ENCODE measurements at places on chromosomes 2 and 18.

DNA sequence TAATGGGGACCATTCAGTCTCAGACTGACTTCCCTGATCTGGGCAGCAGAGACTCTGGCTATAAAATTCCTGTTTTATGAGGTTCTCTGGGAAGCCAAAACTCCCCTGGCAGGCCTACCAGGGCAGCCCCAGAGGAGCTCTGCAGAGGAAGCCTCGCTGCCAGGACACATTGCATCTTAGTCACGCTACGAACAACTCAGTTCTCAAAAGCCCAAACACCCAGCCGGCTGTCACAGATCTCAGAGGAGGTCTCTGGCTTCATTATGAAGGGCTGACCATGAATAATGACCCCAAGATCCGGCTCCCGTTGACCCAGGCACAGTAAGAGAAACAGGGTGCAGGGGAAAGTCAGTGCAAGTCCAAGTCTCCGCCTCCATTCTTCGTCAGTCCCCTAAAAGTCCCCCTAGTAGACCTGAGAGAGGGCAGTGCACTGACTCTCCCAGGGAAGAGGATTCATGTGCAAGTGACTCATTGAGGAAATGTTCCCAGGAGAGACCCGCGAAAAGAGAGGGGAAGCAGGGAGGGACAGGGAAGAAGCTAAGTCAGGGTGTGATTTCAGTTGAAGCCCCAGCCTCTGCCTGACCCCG, 212.3 kb downstream of the CYP26B1 start:
- no peak for DNase-seq

GRCh38 chr18:421247-422155, 79.0 kb downstream of the COLEC12 start:
- no peak for DNase-seq

DNA sequence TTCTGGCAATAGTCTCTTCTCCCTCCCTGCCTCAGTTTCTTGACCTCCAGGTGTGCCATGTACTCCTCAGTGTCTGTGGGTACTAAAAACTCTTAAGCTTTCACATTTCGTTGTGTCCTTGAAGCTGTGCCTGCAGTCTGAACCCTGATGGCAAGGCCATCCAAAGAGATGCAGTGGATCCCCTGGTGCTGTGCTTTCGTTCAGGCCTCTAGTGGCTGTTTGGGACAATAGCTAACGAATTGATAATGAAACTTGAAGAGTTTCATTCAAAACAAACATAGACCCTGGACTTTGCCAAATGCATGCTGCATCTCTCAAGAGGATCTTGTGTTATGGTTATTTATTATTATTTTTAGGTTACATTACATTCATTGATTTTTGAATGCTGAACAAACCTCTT, 523.1 kb upstream of the FSIP2 start:
- DNase-seq: no peak

GRCh38 chr18:79963658-79964329, 649 bp upstream of the HSBP1L1 start:
- DNase-seq: no peak

- DNase-seq: no peak
Measured at GRCh38 chr2:168538534-168538933, 82.5 kb downstream of the CERS6 start.

DNA sequence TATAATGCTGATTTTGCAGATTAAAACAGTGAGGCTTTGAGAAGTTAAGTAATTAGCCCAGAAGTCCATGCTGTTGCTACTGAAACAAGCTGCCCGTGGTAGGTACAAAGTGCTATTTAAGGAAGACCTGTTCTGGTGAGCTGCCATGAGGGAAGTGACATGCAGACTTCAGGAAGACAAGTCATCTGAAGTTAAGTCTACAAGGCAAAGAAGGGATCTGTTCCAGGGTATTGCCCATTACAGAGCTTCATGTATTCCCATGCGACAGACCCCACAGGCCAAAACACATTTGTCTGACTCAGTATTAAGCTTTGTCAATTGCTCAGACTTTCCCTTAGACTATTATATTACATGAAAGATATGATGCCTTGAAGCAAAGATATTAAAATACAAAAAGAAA, 520.8 kb downstream of the FBXO15 start:
- no peak for DNase-seq

Measured in stimulated activated CD8-positive, alpha-beta memory T cell treated with anti-CD3 and anti-CD28 coated beads, Interleukin-15, amount 100 ng/mL, for 24 hours (primary cell).